LoVo (cell line): ENCODE measurements at places on chromosomes 5 and 9.

GRCh38 chr9:137555179-137555578 is 3.5 kb downstream of the MRPL41 start:
- DNase-seq, result no peak

GRCh38 chr5:95620870-95621838 is 1.3 kb downstream of the GPR150 start:
- DNase-seq, result no peak

DNA sequence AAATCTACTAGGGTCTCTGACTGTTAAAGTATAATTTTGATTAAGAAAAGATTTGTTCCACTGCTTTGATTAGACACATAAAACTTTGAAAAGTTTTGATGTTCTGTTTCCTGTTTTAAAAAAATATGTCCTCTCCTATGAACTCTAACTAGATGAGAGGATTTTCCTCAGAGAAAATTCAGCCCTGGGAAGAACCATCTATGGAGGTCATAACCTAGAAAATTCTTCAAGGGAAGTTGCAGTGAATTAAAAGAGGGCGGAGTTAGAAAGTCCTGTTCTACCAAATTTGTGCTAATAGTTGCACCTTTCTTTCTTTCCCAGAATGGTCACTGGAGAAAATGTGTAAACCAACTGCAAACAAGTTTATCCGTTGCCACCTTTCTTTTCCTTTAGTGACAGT is 27.7 kb downstream of the PIK3R1 start:
- no peak for DNase-seq

GRCh38 chr9:133843250-133843649 is 105.1 kb upstream of the SARDH start:
- DNase-seq, result no peak

DNA sequence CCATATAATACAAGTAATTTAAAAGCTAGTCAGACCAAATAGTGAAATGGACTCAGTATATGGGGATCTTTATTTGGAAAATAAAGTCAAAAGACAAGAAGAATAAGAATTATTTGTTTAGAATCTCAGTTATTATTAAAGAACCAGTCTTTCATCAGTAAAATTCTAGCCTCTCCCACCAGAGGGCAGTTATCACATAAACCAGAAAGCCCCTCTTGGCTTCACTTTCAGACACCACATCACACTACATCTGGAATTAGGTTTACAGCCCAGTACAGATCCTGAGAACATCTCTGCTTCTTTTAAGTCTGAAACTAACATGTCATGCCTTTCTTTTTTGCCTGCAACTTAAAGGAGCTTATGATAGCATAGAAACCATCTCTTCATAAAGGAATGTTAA is 12.2 kb upstream of the HSPB3 start:
- DNase-seq, result no peak

DNA sequence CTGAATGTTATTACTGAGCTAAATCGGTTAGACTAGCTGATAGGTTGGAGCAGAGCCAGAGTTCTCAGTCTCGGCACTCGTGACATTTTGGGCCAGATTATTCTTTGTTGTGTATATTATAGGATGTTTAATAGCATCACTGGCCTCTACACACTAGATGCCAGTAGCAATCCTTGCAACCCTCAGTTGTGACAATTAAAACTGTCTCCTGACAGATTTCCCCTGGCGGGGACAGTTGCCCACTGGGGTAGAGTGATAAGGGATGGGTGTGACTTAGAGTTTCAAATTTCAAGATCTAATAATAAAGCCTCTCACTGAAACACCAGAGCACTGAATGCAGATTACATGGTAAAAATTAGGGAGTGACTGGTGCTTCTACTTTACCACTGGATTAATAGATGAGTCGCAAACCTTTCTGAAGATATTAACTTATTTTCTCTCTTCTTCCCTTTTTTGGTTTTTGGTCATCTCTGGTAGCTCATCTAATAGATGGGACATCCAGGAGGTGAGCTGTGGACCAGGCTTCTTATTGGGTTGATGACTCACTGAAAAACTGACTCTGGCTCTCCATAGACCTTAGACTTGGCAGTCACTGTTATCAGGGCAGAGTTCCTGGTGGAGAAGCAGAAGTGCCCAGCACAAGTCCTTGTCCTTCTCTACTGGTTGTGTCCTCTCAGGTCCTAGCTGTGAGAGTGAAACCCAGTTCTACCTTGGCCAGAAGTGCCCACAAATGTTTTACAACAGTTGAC is 150.3 kb downstream of the UNC13B start:
- DNase-seq, result no peak

- no peak for DNase-seq
Observed at GRCh38 chr5:172074896-172075295, 68.5 kb upstream of the FBXW11 start.

GRCh38 chr5:138625134-138625533 is 49.9 kb upstream of the HSPA9 start:
- DNase-seq, result no peak

GRCh38 chr9:127448112-127448805 is 2.9 kb downstream of the RPL12 start:
- no peak for DNase-seq

DNA sequence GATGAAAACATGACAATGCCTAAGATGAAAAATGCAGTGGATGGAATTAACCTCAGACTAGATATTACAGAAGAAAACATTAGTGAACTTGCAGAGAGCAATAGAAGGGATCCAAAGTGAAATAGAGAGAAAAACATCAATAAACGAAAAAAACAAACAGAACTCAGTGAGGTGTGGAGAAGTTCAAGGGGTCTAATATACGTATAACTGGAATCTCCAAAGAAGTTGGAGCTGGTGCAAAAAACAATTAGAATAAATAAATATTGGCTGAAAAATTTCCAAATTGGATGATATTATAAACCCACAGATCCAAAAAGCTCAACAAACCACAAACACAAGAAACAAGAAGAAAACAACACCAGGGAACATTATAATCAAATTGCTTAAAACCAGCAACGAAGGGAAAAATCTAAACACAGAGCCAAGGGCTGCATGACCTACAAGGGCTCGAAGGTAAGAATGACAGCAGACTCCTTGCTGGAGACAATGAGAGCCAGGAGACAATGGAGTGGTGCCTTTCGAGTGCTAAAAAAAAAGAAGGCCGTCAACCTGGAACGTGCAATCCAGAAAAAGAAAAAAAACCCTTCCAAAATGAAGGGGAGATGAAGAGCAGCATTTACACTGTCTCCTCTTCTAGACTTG is 11.8 kb downstream of the FAM163B start:
- DNase-seq, result no peak

DNA sequence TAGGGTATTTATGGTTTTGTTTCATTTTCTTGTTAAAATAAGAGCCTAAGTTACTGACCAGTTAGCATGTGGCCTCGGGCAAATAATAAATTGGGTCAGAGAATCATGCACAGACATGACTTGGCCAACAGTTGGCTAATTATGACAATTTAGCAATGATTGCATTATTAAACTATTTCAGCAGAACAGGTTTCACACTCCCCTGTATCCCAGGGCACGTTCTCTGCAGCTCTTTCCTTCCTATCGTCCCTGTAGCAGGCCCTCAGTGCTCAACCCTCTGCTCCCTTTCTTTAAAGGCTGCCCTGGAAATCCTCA is 167.9 kb downstream of the TSSK1B start:
- DNase-seq, result no peak
